Uterine smooth muscle cell (primary cell): ENCODE measurements at places on chromosomes 6 and 20. TPM values are rescaled to one million over a fixed set of nuclear protein-coding genes. Genes with fewer than 3 reads are reported as not detected.

The L3MBTL3 gene
- 4.8 and 5.0 TPM in 2 replicates for total RNA-seq

The NKAIN4 gene
- total RNA-seq, result not detected in 2 replicates

The BTBD3 gene
- total RNA-seq, result 20.9 and 21.4 TPM in 2 replicates

The ZBTB12 gene
- 4.9 and 8.1 TPM in 2 replicates for total RNA-seq

The PTCHD4 gene
- total RNA-seq, result 0.33 and 1.5 TPM in 2 replicates

The CLPSL2 gene
- total RNA-seq, result not detected in 2 replicates

The SNX21 gene
- 58.0 and 65.3 TPM in 2 replicates for total RNA-seq

The VSX1 gene
- total RNA-seq, result not detected in 2 replicates

The ZC3H12D gene
- total RNA-seq, result 0.11 and 0.37 TPM in 2 replicates

The FAM83C gene
- not detected in 2 replicates for total RNA-seq

The ID4 gene
- total RNA-seq, result 15.8 and 18.6 TPM in 2 replicates

The GRM4 gene
- total RNA-seq, result under 0.01 TPM in 2 replicates

The TPD52L1 gene
- total RNA-seq, result 8.1 and 13.7 TPM in 2 replicates

The LTA gene
- not detected in 2 replicates for total RNA-seq

The HEY2 gene
- total RNA-seq, result not detected in 2 replicates

The PLAGL1 gene
- 9.0 and 11.4 TPM in 2 replicates for total RNA-seq

The ARFGEF3 gene
- total RNA-seq, result 0.55 and 1.7 TPM in 2 replicates

The TMEM74B gene
- total RNA-seq, result 0.11 TPM in 1 of 2 replicates, not detected in the other

The GNAS-AS1 gene
- 0.87 and 1.00 TPM in 2 replicates for total RNA-seq

The MUCL3 gene
- not detected in 2 replicates for total RNA-seq

The PHACTR3 gene
- 0.12 TPM in 1 of 2 replicates, not detected in the other for total RNA-seq
